ENCODE measurements at places on chromosomes 6 and 20. TPM values are rescaled to one million over a fixed set of nuclear protein-coding genes. Genes with fewer than 3 reads are reported as not detected.
A peak's percentile ranks its signal among the peaks of the same experiment; 100 is the strongest.

- no peak for DNase-seq
Measured at GRCh38 chr6:108293527-108294296, 1.1 kb upstream of the AFG1L start.

Gene VIP
- not detected for total RNA-seq

Gene PNLDC1
- total RNA-seq = 0.42 TPM

DNA sequence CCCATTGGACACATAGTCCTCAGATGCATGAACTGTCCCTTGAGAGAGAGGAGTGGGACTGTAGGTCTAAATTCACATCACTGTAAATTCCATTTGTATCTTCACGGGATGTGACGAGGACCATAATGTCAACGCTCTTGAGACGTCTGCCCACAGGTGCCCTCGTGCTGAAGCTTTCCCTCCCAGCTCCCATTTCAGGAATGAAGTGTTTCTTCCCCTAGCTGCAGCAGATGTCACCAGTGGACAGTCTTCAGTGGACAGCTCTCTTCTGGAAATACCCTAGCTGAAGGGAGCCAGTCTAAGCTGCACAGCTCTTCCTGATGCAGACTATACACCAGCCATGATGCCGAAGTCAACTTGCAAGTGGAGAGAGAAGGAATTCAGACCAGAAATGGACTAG lies 217.4 kb upstream of the ECI2 start:
- no peak for DNase-seq

GRCh38 chr6:90940812-90941481 lies 354.1 kb upstream of the MAP3K7 start:
- DNase-seq = no peak

GRCh38 chr20:12175538-12175937 lies 257.8 kb downstream of the BTBD3 start:
- DNase-seq = no peak

- no peak for DNase-seq
Measured at GRCh38 chr6:143501851-143502250, 9.7 kb downstream of the FUCA2 start.

- no peak for DNase-seq
Measured at GRCh38 chr6:3711776-3712175, 39.7 kb downstream of the PXDC1 start.

DNA sequence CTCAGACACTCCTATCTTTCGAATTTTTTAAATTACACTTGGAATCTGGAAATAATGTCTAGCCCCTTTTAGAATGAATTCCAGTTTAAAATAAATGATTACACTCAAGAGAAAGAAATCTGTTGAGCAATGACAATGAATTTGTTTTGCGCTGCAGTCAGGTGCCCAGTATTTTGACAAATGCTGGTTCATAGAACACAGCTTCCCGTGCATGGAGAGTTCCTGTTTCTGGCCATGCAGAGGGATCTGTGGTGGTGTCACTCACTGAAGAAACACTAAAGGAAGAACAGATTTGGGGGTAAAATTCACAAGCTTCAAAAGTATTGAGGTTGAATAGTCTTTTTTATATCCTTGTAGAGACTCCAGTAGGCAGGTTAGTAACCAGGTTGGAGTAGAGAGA lies 113.4 kb upstream of the CEP85L start:
- DNase-seq = no peak

Gene C2
- 2.1 TPM for total RNA-seq

GRCh38 chr6:22848121-22848520 lies 278.8 kb downstream of the HDGFL1 start:
- no peak for DNase-seq

- DNase-seq = peak; percentile 58
Measured at GRCh38 chr20:1764136-1765033, 106.8 kb upstream of the SIRPG start.

All from activated naive CD8-positive, alpha-beta T cell treated with anti-CD3 and anti-CD28 coated beads, Interleukin-2, amount 10 ng/mL, durations not matched to agents 7 days and 5 days (primary cell).